ENCODE measurements at places on chromosomes 6 and 20.

- DNase-seq = no peak
Observed at GRCh38 chr6:140758169-140758877, 1374.4 kb upstream of the GJE1 start.

GRCh38 chr6:143037470-143037869, 23.2 kb upstream of the AIG1 start:
- no peak for DNase-seq

DNA sequence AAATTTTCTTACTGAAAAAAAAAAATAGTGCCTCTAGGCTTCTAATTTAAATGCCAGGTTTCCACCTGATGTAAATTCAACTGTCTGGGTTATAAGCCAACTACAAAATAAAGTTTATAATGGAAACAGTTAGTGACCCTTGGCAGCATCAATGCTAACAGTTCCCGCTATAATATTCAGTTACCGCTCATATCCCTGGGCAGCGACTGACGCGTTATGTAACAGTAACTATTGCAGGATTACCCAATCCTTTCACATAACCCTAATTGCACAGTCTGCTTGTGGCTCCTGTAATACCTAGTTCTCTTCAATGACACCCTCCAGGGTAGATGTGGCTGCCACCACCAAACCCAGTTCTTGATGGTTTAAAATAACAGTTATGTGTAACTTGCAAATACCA, 208.6 kb downstream of the MOXD1 start:
- DNase-seq = no peak

- DNase-seq = no peak
Observed at GRCh38 chr20:37505263-37506151, 15.5 kb upstream of the NNAT start.

GRCh38 chr6:72890671-72891070, 268.8 kb downstream of the KCNQ5 start:
- DNase-seq = no peak

GRCh38 chr6:67009818-67010217, 1302.8 kb upstream of the EYS start:
- DNase-seq = no peak

- no peak for DNase-seq
Observed at GRCh38 chr6:24935366-24936152, at the start of gene RIPOR2. Gene RIPOR2 (minus strand): TSS chr6:24935960. CDS start chr6:24935898, 62 bp downstream.

DNA sequence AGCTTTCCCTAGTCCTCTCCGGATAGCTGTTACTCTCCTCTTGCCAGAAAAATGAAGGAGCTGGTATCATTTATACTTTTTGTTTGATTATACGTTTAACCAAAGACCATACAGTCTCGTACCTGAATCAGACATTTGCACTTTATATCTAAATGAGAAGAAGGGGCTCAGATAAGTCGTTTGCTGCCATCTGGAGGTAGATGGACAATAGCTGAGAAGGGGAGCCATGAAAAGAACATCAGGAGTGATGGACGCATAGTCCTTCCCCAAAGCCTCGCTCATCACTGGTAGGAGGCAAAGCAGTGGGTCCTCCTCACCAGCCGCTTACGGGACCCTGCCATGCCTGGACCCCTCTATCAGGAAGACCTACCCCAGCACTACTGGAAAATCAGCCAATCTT, 45.4 kb downstream of the RPF2 start:
- no peak for DNase-seq

DNA sequence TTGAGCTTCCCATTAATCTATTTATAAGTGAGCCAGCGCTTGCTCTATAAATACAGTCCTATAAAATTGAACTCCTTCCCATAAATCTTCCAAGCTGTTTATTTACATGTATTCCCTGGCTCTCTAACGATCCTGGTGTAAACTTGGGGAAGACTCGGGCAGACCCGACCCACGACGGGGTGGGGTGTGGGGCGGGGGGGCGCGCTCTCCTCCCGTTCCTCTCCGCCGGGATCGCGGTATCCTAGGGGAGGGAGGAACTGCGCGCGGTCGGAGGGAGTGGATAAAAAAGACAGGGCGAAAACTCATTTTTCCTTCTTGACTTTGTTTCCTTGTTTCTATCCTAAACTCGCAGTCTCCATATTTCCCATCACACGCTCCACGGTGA, 31.1 kb downstream of the TFAP2B start:
- DNase-seq = no peak

GRCh38 chr20:46853926-46854325, 40.7 kb upstream of the EYA2 start:
- no peak for DNase-seq

DNA sequence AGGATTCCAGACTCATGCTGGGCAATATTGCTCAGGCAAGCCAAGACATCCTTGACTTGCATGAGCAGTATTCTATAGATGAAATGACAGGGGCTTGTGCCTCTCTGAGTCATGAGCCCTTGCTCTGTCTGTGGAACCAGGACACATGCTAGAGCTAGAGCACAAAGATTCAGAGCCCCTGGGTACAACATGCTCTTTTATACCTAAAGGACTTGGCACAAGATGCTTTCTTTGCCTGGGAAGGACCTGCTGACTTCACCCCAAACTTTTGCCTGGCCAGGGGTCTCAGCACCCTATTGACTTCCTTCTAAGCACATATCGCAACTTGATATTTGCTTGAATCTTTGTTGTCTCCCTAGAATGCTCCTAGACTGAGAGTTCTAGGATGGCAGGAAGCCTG, 27.4 kb downstream of the TGM6 start:
- no peak for DNase-seq

DNA sequence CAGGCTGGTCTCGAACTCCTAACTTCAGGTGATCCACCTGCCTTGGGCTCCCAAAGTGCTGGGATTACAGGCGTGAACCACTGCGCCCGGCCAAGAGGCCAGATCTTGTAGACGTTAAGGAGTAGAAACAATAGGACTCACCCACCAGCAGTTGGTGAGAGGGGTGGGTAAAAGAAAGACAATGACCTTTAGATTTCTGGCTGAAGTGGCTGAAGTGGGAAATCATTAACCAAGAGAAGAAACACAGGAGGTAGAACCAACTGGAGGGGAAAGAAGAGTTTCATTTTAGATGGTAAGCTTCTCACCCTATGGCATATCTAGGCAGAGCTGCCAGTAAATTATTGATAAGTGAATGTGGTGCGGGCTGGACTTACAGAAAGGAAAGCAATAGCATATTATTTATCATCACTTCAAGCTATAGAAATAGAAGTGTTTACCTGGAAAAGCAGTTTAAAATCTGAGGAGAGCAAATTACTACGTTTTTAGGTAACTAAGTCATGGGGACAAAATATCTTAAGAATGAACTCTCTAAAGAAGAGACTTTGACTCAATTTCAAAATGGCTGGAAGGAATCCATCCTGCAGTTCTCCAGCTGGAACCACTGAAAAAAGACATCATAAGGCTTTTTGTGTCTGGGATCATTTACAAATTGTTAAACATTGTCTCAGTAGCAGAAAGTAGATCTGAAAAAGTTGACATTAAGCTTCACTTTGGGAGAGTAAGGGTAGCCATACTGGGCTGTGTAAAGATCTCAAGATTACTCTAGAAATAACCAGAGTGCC, 109.6 kb downstream of the ALDH8A1 start:
- no peak for DNase-seq

DNA sequence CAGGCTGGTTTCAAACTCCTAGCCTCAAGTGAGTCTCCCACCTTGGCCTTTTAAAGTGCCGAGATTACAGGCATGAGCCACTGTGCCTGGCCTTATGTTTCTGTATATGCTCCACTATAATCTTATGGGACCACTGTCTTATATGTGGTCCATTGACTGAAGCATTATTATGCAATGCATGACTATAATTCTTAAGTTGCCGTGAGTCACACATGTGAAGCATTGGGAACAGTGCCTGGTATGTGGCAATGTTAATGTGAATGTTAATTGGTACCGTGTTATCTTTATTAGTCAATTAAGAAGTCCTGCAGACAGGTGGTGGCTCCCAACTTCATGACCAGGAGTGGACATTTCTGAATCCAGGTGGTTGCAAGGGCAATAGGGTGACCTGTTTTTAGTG, 14.7 kb upstream of the ASXL1 start:
- DNase-seq = no peak

DNA sequence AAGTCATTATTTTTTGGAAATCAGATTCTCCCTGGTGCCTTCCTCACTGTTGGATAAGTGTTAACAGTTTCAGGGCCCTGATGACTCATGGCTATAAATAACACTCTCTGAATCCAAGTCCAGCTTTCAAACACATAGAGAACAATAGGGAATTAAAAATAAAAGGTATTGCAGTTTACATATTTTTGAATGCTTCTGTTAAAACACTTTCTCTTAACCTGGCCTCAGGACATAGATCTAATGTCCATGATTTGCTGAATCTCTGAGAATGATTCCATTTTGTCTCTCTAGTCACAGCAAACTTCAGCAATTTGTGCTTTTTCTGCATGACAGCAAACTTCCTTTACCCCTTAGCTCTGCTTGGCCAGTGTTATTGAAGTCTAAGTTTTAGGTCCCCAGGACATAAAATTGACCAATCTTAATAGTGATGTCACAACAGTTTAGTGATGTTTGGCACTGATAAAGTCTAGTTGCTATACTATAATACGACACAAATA, 1192.4 kb upstream of the CITED2 start:
- DNase-seq = no peak

GRCh38 chr6:16129623-16130401, 926 bp downstream of the MYLIP start:
- no peak for DNase-seq

GRCh38 chr20:44504402-44505307, 17.2 kb downstream of the SERINC3 start:
- no peak for DNase-seq

GRCh38 chr6:151209071-151209831, 30.5 kb upstream of the AKAP12 start:
- no peak for DNase-seq

GRCh38 chr6:37160922-37161778, 8.8 kb upstream of the PIM1 start:
- peak; percentile 83 for DNase-seq

DNA sequence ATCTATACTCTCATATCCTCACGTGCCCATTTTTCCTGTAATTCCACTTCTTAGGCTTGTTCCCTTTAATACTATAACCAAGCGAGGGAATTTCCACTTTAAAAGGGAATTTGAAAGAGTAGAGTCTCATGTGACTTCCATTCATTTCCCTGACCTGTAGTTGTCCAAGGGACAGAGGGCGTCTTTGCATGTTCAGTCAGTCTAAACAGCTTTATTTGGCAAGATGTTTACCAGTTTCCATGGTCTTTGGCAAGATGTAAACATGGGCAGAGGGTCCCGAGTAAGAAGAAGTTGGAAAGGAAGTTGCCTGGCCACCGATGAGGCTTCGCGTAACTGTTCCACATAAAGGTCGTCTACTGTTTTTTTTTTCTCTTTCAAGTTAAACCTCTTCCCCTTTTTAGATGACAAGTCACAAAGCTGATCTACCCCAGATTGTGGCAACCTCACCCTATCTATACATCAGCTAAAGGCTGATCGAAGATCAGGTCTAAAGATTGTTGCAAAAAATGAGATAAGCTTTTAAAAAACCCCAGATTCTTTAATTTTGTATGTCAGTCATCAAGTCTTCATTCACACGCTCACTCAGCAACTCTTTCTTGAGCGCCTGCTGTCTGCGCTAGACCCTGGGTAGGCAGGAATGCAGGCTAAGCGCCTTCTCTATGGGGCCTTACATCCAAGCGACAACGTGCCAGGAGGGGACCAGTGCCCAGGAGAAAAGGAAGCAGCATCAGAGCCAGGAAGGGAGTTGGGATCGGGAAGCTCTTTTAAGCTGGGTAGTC, 31.7 kb upstream of the CCR6 start:
- peak; percentile 53 for DNase-seq

- no peak for DNase-seq
Observed at GRCh38 chr6:62392291-62392690, 106.3 kb upstream of the KHDRBS2 start.

DNA sequence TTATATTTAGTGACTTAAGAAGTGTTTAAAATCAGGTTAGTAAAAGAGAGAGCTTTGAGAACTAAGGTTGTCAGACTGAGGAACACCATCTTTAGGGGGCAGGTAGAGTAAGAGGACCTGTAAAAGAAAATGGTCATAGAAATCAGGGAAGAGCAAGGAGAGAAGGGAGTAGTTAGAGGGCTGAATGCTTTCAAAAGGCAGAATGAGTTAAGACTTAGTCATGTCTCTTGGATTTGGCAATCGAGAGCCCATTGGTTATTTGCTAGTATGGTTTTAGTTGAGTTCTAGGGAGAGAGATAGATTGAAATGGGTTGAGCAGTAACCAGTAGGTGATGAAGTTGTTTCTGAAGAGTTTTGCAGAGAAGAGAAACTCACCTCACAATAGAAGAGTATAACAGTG, 51.1 kb downstream of the RALGAPB start:
- no peak for DNase-seq

- DNase-seq = no peak
Observed at GRCh38 chr20:62598761-62599194, 43.5 kb upstream of the SLCO4A1 start.

DNA sequence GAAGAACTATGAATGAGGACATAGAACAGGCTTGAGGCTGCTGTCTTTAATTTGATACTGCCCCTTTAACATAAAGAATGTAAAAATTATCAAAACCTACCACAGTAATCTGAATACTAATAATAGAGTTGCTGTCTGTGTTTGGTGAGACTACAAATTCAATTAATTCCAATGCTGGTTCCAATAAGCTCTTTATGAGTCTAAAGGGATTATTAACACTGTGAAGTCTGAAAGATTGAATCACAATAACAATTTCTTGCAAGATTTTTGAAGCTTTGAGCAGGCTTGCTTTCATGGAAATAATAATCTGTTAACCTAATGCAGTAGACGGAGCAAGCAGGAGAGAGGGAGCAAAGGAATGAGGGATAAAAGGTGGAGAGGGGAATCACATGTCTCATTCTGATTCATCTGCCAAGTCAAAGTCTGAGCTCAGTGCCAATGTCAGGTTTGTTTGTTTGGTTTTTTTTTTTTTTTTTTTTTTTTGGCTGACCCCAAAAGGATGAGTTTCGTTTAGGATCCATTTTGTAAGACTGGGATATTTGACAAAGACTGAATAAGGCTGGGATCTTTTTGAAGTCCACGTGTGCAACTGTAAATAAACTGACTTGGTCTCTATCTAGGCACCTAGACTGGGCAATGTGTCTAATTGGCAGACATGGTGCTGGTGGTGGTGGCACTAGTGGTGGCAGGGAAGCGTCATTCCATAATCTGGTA, 211.6 kb downstream of the RNF144B start:
- no peak for DNase-seq

DNA sequence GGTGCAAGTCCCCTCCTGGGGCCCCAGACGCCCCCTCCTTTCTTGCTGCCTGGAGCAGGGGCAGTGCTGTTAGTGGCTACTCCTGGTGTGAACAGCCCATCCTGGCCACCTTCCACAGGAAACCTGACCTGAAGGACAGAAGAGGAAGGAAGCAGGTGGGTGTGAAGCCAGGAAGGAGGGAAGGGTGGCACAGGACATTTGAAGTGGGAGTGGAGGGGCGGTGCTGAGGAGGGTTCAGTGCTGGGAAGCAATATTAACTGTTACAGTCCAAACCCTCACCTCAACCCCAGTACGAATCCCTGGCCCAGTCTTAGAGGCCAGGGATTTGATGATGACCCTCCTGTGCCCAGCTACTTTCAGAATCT, 766 bp downstream of the PRICKLE4 start:
- DNase-seq = no peak

GRCh38 chr6:45663251-45664221, 285.8 kb upstream of the SUPT3H start:
- DNase-seq = no peak

Measured in SIG-M5 (cell line).